ENCODE measurements at places on chromosomes 12 and 14. TPM values are rescaled to one million over a fixed set of nuclear protein-coding genes. Genes with fewer than 3 reads are reported as not detected.

- no peaks in the 10 kb centered on the region for H3K4me1 ChIP-seq
- DNase-seq: no peak
- no peaks in the 10 kb centered on the region for H3K27me3 ChIP-seq
- H3K36me3 ChIP-seq: no peaks in the 10 kb centered on the region
These were observed 470.9 kb upstream of the STXBP6 start for GRCh38 chr14:25520821-25521220.

Gene MEG3
- total RNA-seq: not detected

GRCh38 chr12:90979951-90980350 lies 24.8 kb downstream of the EPYC start:
- H3K4me3 ChIP-seq: no peak overlapping the region

Gene GATC
- 19.4 TPM for total RNA-seq

DNA sequence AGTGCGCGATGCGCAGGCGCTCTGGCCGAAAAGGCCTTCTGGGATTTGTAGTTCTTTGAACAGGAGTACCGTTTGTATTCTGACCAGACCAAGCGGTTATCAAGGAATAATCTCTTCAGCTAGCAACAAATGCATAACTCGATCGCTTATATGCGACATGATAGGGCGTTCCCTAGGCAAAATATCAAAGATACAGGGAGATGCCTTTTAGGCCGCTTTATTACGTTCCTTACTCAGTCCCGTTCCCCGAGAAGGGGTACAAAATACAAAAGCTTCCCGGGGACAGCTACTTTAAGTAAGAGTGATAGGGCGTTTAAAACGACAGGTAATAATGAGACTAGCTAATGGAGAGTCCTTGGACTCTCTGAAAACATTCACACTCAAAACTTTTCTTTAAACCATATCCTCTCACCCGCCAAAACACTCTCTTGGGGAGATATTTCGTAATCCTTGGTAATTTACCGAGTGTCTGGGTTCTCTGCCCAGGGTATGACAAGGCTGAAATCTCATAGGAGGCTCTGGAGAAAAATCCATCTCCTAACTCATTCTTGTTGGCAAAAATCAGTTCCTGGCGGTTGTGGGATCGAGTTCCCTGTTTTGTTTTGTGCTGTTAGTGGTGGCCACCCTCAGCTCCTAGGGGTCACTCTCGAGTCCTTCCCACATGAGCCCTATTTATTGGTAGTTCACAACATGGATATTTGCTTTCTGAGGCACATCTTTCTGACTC lies 412 bp upstream of the SNW1 start:
- peak overlapping the region; percentile 89 for H3K27ac ChIP-seq
- H3K4me1 ChIP-seq: peaks cover 36% of the 10 kb centered on the region
- peak overlapping the region; percentile 59 for H3K4me3 ChIP-seq
- peaks cover 3% of the 10 kb centered on the region for H3K36me3 ChIP-seq
- no peaks in the 10 kb centered on the region for H3K27me3 ChIP-seq

DNA sequence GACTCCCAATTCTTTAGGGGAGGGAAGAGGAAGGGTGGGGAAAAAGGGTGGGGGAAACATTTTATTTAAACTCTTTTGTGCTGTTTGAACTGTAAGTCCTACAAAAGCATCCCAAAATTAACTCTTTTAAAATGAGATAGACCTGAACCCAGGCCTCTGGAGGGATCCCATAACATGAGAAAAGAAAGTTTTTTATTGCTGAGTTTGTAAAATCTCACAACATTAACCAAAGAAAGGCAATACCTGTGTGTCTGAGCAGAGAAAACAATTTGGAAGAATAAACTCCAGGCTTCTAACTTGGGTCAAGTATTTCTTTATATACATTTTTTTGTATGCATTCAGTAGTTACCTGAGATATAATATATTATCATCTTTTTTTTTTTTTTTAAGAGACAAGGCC lies 107.1 kb downstream of the KSR2 start:
- H3K4me1 ChIP-seq: no peaks in the 10 kb centered on the region
- no peak overlapping the region for H3K27ac ChIP-seq
- H3K4me3 ChIP-seq: no peak overlapping the region
- H3K27me3 ChIP-seq: no peaks in the 10 kb centered on the region
- no peak for DNase-seq
- H3K36me3 ChIP-seq: no peaks in the 10 kb centered on the region

All from CD4-positive, alpha-beta T cell (primary cell).